HTR-8/SVneo (cell line): ENCODE measurements at places on chromosomes 12 and 14.

- no peak for DNase-seq
These were observed 12.7 kb upstream of the SLC2A3 start for GRCh38 chr12:7948589-7949260.

DNA sequence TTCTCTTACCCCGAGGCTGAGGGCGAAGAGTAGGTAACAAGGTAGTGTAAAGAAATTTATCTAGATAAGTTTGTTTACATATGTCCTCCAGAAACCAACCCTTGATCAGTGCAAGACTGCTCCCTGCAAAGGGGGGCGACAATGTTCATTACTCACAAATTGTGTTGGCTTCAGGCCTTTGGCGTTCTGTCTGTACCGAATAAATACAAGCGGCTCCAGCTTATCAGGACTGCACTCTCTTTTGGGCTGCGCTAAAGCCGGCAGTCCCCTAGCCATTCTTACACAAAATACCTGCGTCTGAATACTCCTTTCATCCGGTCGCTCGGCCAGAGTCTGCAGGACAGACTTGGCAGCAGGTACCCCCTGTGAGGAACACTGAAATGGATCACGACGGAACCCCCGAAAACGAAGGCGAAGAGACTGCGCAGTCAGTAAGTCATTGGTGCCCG lies 116.4 kb downstream of the PPHLN1 start:
- DNase-seq, result no peak

- no peak for DNase-seq
These were observed 66.7 kb downstream of the CCDC88C start for GRCh38 chr14:91350813-91351511.

- no peak for DNase-seq
These were observed 2.1 kb upstream of the DNAJC22 start for GRCh38 chr12:49344486-49345050.

GRCh38 chr14:25350802-25351201 lies 300.9 kb upstream of the STXBP6 start:
- no peak for DNase-seq

DNA sequence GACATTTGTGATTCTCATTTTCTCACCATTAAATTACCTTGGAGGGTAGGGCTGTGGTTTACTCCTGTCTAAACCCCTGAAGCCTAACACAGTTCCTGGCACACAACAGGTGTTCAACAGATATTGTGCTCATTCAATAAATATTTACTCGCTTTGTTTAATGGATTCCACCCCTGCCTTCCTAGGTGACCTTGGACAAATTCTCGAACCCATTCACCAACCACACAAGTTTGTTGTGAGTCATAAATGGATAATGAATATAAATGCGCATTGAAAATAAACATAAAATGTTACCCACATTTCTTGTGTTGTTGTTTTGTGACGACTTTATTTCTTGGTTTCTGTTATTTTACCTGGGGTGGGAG lies 362 bp upstream of the TSFM start:
- DNase-seq, result no peak

GRCh38 chr12:13176256-13176655 lies 20.3 kb upstream of the EMP1 start:
- no peak for DNase-seq
